Upper lobe of left lung (tissue), 6 donors: ENCODE measurements at places on chromosomes 5 and 9. TPM values are rescaled to one million over a fixed set of nuclear protein-coding genes. Genes with fewer than 3 reads are reported as not detected.

DNA sequence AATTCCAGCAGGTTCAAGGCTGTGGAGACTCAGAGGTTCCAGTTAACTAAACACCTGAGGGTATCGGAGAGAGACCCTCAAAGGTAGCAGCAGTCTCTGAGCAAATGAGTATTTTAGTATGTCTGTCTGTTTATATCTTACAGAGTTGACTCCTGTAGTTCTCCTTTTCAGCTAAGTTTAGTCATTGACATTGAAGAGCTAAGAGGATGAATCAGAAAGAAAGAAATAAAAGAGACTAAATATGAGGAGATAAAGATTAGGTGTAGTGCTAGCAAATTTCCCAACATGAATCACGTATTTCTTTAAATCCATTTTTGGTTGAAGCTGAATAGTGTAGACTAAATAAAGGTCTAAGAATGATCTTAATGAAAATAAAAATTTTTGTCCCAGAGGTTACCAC, 474.0 kb upstream of the RGMB start:
- no peak for DNase-seq

GRCh38 chr5:116652196-116652729, 77.6 kb upstream of the SEMA6A start:
- no peak for DNase-seq

- DNase-seq = no peak
Observed at GRCh38 chr5:87369431-87369830, 43.3 kb downstream of the CCNH start.

DNA sequence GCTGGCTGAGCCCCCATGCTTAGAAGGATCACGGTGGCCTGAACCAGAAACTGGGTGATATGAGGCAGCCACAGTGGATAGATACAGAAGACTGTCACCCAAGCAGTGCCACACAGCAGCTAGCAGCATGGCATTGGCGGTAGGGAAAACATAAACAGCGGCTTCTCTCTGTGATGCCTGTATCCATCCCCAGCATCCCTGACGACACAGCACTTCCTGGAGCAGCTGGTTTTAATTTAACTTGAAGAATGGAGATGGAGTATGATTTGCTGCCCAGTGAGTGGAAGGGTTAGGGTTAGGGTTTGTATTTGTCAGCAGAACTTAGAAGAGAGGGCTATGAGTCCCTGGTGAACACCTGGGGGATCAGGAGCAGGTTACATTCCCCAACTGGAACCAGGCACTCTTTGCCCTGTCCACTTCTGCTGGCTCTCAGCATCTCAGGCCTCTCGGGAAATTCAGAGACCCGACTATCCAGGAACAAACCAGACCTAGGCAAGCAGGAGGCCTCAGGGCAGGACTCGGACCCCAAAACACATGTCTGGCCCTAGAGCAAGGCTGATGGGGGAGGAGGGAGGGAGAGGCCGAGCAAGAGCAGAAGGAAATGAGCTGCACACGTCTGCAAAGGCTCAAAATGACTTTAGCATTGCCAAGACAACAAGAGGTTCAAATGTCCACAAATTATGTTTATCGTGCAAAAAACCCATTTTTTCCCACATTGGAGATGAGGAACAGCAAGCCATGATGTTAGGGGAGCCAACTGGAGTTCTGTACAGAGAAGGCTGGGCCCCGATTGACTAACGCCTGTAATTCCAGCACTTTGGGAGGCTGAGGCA, 6.5 kb upstream of the GGTA1 start:
- no peak for DNase-seq

GRCh38 chr9:108109927-108110690, 620.5 kb upstream of the KLF4 start:
- no peak for DNase-seq

DNA sequence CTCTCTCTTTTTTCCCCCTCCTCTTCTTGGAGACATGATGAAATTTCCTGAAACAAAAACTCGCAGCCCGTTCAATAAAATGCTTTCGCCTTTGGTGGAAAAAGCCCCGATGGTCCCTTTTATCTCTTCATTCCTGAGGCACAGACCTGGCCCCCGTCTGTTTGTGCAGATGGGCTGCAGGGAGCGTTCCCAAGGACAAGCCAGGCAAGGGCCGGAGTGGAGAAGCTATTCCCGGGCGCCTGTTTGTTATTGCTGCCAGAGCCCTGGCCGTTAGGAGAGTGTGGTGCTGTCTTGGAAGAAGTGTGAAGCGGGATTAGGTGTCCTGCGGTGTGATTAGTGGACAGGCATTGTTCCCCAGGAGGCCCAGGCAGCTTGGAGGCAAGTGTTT, 71.9 kb downstream of the SMIM23 start:
- DNase-seq = no peak

GRCh38 chr9:77954666-77955015, 77.0 kb downstream of the GNAQ start:
- DNase-seq = no peak

DNA sequence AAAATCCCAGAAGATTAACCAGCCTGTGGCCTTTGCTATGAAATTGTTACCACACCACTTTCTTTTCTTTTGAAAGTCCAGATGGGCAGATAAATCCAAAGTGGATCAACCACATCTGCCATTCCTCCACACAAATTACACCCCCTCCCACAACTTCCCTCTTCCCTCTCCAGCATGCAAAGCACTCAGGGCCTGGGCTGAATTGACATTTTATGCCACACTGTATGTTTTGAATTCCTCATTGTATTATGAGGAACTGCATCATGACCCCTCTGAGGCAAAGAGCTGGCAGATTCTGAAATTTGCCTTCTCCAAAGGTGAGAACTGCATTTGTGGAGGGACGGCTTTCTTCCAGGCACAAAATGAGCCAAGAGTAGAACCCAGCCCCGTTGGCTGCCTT, 589.2 kb upstream of the KLF4 start:
- no peak for DNase-seq

GRCh38 chr9:36101916-36102741, 34.4 kb upstream of the GLIPR2 start:
- DNase-seq = no peak

DNA sequence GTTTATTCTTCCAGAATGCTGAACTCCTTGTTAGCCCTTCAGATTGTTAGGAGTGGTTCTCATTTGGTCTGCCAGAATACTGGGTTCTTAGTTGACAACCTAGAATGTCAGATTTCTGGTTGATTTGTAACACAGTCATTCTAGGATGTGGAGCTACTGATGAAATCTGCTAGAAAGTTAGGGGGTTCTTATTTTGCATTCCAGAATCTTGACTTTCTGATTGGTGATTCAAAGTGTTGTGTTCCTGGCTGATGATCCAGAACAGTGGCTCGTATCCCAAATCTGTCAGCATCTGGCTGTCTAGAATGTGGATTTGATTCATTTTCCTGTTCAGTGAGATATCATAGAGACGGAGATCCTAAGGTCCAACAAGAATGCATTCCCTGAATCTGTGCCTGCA, 21.9 kb downstream of the PTGS1 start:
- DNase-seq = no peak

GRCh38 chr5:40429258-40430100, 250.2 kb upstream of the PTGER4 start:
- DNase-seq = no peak

DNA sequence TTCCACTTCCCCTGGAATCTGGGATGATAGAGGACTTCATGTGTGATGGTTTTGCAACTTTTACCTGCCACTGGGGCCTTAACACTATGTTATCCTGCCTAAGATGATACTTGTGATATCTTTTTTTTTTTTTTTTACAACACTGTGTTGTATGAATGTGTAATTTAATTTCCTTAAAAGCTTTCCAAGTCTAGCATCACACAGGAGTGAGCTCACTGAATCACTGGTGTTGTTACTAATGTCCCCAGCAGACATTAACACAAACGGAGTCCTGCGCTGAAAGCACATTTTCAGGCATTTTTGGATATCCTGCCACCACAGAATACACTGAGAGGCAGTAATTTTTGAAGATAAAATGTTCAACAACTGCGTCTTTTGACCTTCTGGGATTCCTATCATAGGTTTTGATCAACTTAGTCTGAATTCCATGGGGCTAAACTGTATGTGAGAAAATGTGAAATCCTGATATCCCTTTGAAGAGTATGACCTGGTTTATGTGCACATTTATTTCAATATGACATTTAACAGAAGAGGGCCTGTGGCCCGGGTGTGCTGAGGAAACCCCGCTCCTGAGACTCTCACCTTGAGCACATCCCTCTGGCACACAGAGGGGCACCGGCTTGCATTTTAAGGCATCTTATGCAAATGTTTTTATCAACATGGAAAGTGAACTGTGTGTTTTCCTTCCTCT, 118.0 kb downstream of the FSTL4 start:
- DNase-seq = no peak

DNA sequence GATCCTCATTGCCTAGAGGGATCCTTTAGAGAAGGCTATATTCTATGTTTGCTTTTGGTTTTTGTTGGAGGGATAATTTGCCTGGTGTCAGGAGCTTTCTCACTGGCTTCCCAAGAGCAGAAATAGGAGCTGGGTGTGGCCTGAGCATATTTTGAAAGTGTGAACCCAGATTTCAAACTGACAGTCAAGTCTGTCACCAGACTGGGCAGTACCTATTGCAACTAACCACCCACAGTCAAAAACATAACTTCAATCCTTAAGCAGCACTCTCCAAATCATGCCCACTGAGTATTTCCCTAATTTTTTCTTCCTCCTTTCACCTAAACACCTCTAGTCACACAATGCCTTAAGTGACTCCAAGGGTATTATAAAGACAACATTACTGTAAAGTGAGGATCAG, 278.4 kb downstream of the EBF1 start:
- no peak for DNase-seq

- DNase-seq = no peak
Observed at GRCh38 chr5:122067390-122067789, 10.7 kb downstream of the LOX start.

DNA sequence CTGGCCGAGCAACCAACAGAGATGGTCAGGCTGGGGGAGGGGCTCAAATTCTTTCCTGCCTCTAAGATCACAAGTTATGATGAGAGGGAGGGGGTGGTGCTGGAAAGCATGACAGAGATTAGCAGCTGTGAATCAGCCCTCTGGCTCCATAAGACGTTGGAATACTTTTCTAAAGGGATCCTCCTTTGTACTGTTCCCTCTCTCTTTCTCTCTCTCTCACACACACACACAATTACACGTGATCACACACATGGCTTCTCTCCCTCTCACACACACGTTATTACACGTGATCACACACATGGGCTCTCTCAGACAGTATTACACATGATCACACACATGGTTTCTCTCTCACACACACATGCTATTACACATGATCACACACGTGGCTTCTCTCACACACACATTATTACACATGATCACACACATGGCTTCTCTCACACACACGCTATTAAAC, at the start of gene SLC45A2:
SLC45A2 (minus strand) TSS at position 23 of the 454 bp plus-strand sequence. CDS start 110 bp downstream, outside the sequence.
- no peak for DNase-seq

The NIPAL4 gene
- 0.06 TPM for total RNA-seq

The PAX5 gene
- total RNA-seq = 0.43 TPM

The SLC25A2 gene
- not detected for total RNA-seq

The C5 gene
- 18.9 TPM for total RNA-seq

The SLC6A19 gene
- total RNA-seq = not detected

The ARL14EPL gene
- total RNA-seq = not detected

The GEMIN5 gene
- 6.5 TPM for total RNA-seq

The ECSCR gene
- total RNA-seq = 37.7 TPM

The LHX2 gene
- not detected for total RNA-seq

The SHISAL2B gene
- not detected for total RNA-seq
